Activated T-cell treated with anti-CD3 and anti-CD28 coated beads, Interleukin-2, amount 50 U/mL, for 72 hours (primary cell): ENCODE measurements at places on chromosomes 12 and 14. TPM values are rescaled to one million over a fixed set of nuclear protein-coding genes. Genes with fewer than 3 reads are reported as not detected.

SP7 gene
- not detected for total RNA-seq

CLEC7A gene
- total RNA-seq, result not detected

RD3L gene
- not detected for total RNA-seq

RPGRIP1 gene
- total RNA-seq, result not detected

MYO1H gene
- total RNA-seq, result not detected

SERPINA10 gene
- total RNA-seq, result not detected

GYS2 gene
- not detected for total RNA-seq

DIO2 gene
- 1.1 TPM for total RNA-seq

CMA1 gene
- total RNA-seq, result not detected

GZMH gene
- 74.2 TPM for total RNA-seq

PTCSC3 gene
- not detected for total RNA-seq

C12orf42 gene
- 0.31 TPM for total RNA-seq

SALL2 gene
- 5.3 TPM for total RNA-seq

FSCB gene
- not detected for total RNA-seq

BEGAIN gene
- total RNA-seq, result 2.8 TPM

DBX2 gene
- total RNA-seq, result not detected

CHGA gene
- total RNA-seq, result not detected

SSTR1 gene
- total RNA-seq, result not detected

GRIP1 gene
- total RNA-seq, result 0.44 TPM

COX8C gene
- not detected for total RNA-seq

PTPRB gene
- total RNA-seq, result not detected

KCNC2 gene
- total RNA-seq, result not detected

OR6C2 gene
- not detected for total RNA-seq

SPTB gene
- total RNA-seq, result 0.70 TPM

PAWR gene
- total RNA-seq, result 4.4 TPM

DCN gene
- not detected for total RNA-seq

TMEM63C gene
- 2.1 TPM for total RNA-seq

BRMS1L gene
- 4.5 TPM for total RNA-seq
